ENCODE measurements at places on chromosomes 2 and 18.

DNA sequence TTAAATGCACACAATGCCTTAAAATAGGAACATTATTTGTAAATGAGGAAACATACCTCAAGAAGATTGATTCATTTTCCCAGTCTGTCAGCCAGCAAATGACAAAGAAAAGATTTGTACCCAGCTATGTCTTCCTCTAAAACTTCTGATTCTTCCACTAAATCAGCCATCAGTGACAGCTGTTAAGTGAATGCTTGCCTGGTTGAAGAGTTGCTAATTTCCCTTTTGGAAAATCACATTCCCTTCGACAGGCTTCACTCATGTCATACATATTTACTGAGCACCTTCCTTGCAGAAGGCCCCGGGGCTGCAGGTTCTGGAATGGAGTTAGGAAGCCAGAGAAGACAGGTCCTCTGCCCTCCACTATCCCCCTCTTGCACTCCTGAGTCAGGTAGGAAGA lies 112.0 kb upstream of the SLC66A3 start:
- no peak for DNase-seq

- DNase-seq, result no peak
Measured at GRCh38 chr2:66803726-66804125, 368.8 kb downstream of the MEIS1 start.

DNA sequence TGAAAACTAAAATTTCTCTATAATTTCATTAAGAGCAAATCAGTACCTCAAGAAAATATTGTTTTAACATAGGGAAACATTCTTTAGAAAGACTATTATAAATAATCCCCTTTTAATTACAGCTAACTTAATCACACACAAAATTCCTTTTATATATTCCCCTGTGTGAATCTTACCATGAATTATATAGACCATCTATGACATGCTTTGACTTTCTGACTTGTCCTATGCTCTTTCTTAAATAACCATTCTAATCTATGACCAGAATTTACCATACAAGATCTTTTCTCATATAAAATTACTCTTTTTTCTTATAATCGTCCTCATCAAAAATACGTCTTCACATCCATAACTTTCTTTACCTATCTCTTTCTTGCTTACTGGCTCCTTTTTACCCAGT lies 824.2 kb upstream of the FAM98A start:
- DNase-seq, result no peak

DNA sequence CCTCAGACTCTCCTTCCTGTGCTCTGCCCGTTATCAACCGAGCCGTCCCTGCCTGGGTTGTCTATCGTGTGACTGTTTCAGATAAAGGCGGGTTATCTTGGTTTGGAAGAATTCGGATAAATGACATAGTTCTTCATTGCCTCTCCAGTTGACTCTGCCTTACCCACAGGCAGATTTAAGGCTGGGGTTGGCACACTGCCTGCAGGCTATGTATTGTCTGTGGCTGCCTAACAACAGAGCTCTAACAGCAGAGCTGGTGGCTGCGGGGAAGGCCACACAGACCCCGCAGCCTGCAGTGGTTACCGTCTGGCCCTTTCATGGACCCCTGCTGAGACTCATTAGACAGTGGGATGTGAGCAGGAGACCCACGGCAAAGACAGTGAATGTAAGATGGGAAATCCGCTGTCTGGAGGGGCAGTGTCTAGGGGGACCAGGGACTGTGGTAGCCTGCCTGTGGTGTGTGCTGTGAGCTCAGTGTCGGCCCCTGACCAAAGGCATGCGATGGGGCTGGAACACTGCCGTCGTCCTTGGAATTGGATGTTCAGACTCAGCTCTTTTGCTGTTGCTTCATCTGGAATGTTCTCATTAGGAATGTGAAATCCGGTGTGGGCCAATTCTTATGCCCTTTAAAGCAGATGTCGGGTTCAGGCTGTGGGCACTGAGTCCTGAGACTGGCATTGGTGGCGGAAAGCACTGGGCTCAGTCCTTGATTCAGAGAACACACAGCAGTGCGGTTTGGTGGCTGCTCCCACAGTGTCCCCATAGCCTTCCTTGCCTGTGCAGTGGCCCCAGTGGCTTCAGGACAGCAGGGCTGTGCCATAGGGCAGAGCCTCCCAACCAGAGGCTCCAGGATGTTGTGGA lies 44.5 kb downstream of the SH3RF3 start:
- DNase-seq, result no peak

DNA sequence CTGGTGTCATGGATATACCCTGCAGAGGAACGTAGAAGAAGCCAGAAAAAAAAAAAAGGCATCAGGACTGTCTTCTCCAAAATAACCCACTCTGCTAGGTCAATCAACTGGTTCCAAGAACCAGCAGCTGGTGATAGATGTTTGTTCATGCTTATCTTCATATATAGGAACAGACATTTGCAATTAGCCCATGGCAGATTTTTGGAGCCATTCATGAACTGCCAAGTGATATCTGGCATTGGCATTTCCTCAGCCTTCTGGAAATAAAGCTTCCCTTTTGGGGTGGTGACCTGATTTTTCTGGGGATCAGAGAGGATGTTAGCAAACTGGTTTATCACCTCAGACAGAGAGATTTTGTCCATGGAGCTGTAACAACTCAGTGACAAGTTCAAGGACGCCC lies 234.9 kb downstream of the OSR1 start:
- DNase-seq, result no peak

- no peak for DNase-seq
Measured at GRCh38 chr2:219020604-219021365, 20.5 kb downstream of the CFAP65 start.

GRCh38 chr18:24514439-24514838 lies 54.0 kb downstream of the HRH4 start:
- DNase-seq, result no peak

GRCh38 chr2:191696001-191696400 lies 18.1 kb downstream of the NABP1 start:
- no peak for DNase-seq

DNA sequence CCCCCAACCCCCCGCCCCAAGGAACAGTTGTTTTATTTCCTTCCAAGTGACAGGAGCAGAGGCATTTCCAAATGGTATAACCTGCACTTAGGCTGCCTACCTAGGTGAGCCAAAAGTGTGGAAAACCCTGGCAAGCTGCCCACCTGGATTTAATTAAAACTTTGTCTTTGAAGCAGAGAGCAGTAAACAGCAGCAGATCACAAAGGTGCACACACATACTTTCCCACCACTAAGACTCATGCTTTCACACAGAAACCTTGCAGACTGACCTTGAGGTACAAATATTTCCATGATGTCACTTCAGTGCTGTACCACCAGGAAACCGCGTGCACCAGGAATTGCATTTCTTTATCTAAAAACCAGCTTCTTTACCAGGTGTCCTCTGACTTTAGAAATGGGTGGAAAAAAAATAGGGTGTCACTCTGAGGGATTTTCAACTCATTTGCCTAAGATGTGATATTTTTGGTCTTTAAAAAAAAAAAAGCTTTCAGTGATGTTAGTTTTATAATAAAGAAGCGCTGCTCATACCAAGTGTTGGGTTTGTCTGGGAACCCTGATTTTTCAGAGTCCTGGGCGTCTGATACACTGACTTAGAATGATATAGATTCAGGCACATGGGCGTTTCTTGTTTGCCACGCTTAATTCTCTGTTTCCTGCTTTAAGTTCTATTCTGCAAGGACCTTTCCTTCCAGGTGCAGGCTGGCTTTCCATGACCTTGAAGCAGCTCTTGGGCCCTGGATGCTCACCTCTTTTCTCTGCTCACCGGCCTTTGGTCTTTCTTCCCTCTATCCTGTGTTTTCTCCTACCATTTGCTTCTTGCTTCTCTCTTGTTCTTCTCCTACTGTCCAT lies 70.7 kb upstream of the BCL2L11 start:
- DNase-seq, result no peak

- DNase-seq, result no peak
Measured at GRCh38 chr2:26757873-26758789, 6.0 kb upstream of the SLC35F6 start.

GRCh38 chr2:26558271-26559043 lies 80.5 kb upstream of the OTOF start:
- DNase-seq, result no peak

DNA sequence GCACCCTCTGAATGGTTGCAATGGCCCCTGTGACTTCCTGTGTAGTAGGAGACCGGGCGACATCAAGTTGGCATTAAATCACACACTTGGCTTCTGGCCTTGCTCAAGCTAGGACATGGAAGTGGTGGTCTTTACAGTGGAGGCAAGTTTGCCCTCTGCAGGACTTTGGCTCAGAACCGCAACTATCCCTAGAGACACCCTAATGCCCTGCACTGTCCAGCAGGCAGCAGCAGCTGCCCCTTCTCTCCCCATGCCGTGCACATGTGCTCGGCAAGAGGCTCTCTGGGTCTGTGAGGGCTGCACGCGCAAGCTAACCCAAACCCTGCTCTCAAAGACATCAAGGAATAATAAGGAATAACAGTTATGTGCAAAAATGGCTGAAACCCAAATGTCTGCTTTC lies 106.5 kb downstream of the COL6A3 start:
- no peak for DNase-seq

GRCh38 chr2:226835420-226835795 lies 446 bp upstream of the RHBDD1 start:
- no peak for DNase-seq

- DNase-seq, result no peak
Measured at GRCh38 chr18:7786569-7786968, 219.5 kb downstream of the PTPRM start.

DNA sequence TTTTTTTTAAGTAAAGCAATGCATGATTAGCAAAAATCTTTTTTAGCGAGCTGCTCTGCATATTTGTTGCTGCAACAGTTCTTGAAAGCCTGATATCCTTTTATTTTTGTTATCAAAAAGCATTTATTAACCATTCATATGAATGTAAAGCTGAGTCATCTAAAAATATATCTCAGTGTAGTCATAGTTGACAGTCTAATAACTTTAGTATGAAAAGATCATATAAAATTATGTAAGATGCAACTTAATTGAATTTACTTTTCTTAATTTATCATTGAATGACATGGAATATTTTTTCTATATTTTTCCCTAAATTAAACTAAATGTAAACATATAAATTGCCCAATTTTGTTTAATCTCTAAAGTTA lies 8.5 kb downstream of the UGP2 start:
- DNase-seq, result no peak

GRCh38 chr18:61019338-61020301 lies 313.6 kb upstream of the CDH20 start:
- DNase-seq, result no peak

- DNase-seq, result peak; percentile 19
Measured at GRCh38 chr2:199659207-199659606, 191.8 kb downstream of the FTCDNL1 start.

- DNase-seq, result no peak
Measured at GRCh38 chr2:128545829-128546228, 227.2 kb upstream of the HS6ST1 start.

DNA sequence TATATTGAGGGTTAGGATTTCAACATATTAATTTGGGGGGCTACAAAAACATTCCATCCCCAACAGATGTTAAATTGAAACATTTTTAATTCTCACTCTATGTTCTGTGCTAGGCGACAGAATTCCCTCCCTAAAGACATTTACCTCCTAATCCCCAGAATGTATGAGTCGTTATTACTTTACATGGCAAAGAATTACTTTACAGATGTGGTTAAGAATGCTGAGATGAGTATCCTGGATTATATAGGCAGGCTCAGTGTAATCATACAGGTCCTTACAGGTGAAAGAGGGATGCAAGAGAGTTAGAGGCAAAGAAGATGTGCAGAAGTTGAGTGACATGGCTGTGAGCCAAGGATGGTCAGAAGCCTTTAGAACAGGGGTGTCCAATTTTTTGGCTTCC lies 974.1 kb upstream of the ACVR2A start:
- DNase-seq, result no peak

- DNase-seq, result peak; percentile 19
Measured at GRCh38 chr2:96265349-96265839, 403 bp downstream of the TMEM127 start.

DNA sequence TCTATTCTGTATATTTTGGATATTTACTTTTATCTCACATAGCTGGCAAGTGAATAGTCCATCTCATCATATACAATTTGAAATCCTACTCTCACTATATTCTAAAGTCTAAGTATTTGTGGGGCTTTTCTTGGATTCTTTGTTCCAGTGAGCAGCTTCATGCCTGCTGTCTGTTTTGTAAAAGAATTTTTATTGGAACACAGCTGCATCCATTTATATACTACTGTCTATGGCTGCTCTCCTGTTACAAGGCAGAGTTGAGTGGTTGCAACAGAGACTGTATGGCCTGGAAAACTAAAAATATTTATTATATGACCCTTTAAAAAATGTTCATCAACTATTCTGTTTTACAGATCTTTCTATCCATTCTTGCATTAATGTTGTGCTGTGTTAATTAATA lies 193.3 kb upstream of the KLHL14 start:
- no peak for DNase-seq

- DNase-seq, result no peak
Measured at GRCh38 chr2:233262562-233262961, 11.1 kb downstream of the ATG16L1 start.

GRCh38 chr18:45920367-45920766 lies 46.8 kb downstream of the EPG5 start:
- peak; percentile 65 for DNase-seq

DNA sequence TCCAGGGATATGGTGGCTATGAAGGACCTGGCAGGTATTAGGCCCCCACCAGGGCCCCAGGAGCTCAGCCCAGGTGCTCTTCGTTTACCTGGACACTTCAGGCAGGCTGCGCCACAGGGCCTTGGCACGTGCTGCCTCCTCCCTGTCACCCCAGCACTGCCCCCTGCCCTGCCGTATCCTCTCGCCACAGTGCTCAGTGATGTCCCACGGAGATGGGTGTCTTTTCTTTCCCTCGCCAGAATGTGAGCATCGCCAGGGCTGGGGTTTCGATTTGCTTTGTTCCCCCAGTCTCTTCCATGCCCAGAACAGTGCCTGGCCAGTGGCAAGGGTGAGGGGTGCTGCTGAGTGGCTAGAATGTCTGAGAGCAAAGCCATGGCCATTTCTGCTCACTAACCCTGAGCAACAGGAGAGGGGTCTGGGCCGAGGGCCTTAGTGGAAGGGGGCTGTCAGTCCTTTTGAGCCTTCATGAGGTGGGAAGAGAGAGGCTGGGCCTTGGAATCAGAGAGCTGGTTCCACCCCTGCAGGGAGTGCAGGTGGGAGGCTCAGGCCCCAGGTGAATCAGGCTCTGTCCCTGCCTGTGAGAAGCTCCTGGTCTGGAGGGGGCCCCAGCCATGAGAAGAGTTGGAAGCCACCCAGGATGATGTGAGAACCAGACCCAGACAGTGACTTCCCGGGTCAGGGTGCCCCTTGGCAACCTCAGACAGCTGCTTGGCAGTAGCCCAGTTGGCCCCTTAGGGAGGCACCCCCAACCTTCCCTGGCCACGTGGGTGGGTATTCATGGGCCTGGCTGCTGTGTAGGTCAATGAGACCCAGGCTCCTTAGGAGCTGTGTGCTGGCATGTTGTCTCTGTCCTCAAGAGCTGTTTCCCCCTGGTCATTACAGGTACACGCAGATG lies 129.9 kb upstream of the HS6ST1 start:
- no peak for DNase-seq

GRCh38 chr2:200781616-200782015 lies 30.1 kb upstream of the BZW1 start:
- DNase-seq, result no peak

DNA sequence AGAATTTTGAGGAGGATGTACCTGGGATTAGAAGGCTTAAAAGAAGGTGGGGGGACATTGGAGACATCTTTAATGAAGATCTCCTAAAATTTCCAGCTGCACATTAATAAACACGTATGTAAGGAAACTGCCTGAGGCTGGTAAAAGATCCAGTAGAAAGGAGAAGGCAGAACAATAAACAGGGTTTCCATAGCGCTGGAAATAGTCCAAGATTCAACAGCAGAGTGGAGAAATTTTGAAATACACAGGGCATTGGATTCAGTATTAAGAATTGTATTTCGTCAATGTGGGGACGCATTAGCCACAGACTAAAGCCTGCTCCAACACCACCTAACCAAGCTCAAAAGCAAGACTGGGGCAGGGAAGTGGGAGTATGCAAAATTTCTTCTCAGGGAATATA lies 606.9 kb upstream of the NRXN1 start:
- no peak for DNase-seq

Measured in NCI-H1105 (cell line).